Activated naive CD4-positive, alpha-beta T cell (primary cell): ENCODE measurements at places on chromosomes 7 and 10.

DNA sequence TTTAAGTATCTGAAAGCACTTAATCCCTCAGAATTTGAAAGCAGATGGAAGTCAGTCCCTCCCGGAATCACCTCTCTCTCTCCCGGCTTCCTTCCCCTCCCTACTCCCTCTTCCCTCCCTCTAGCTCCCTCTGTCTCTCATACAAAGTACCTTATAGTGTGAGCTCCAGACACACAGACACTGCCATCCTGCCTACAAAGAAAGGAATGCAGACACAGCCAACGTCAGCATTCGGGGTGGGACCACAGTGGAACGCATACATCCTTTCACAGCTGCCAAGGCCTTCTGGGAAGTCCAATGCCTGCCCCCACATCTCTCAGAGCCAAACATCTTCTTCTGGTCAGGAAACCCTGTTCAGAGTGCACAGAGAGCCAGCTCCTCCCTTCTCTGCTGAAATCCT is 9.3 kb downstream of the NOD1 start:
- DNase-seq = no peak

DNA sequence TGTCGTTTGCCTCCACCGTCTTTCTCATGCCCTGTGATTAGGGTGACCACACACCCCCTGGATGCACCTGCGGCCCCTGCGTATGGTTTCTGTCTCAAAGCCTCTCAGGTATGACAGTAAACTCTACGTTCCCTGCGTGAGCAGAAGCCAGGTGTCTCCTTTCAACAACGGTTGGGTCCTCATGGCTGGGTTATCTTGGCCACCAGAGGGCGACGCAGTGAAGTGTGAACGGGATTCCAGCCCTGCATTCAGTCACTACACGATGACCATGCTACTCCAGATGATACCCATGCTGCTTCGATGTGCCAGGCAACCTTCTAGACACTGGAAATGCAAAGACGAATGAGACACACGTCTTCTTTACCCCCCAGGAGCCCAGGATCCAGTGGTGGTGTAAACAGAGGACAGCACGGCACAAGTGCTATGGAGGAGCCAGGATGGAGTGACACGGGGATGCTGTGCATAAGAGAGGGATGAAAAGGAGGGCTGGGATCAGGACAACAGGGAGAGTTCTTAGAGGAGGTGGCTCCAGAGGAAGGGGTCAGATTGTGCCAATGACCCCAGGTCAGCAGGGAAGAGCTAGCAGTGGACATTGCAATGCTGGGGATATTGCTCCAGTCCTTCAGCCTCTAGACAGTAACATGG is 228.1 kb upstream of the PFKP start:
- no peak for DNase-seq

GRCh38 chr7:73941836-73942551 is 81.0 kb downstream of the TMEM270 start:
- DNase-seq = no peak

DNA sequence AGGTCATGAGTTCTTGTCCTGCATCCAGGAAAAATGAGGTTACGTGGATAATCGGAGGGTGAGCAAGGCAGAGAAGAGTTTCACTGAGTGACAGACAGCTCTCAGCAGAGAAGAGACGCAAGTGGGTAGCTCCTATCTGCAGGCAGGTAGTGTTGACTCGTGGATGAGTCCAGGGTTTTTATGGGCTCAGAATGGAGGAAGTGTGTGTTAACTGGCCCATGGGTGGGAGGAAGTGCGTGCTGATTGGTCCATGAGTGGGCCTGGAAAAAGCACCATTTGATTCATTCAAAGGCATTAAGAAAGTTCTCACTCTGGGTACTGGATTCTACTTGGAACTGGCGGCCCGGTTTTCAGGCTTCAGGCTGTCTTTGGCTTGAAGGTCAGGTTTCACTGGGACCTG is 4.8 kb upstream of the DMTF1 start:
- DNase-seq = no peak

GRCh38 chr10:19453967-19454366 is 362.3 kb upstream of the PLXDC2 start:
- DNase-seq = no peak

- no peak for DNase-seq
These were observed 58.3 kb downstream of the ZNF518A start for GRCh38 chr10:96188421-96188820.

DNA sequence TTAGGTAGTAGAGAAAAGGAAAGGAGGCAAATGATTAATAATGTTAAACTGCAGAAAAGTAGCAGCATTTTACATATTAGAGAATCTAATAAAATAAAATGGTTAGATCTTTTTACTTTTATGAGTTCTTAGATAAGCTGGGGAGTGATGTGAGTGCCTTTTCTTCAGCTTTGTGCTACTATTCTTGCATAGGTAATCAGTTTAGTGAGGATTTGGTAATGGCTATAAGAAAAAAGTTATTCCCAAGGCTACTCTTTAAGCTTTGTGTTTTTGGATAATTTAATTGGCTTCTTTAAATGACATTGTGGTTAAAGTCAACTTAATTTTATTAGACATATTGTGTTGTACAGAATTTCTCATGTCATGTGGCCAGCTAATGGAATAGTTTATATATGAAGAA is 3.7 kb downstream of the KCND2 start:
- no peak for DNase-seq

- DNase-seq = no peak
These were observed 13.5 kb upstream of the ENTPD1 start for GRCh38 chr10:95742485-95742884.

DNA sequence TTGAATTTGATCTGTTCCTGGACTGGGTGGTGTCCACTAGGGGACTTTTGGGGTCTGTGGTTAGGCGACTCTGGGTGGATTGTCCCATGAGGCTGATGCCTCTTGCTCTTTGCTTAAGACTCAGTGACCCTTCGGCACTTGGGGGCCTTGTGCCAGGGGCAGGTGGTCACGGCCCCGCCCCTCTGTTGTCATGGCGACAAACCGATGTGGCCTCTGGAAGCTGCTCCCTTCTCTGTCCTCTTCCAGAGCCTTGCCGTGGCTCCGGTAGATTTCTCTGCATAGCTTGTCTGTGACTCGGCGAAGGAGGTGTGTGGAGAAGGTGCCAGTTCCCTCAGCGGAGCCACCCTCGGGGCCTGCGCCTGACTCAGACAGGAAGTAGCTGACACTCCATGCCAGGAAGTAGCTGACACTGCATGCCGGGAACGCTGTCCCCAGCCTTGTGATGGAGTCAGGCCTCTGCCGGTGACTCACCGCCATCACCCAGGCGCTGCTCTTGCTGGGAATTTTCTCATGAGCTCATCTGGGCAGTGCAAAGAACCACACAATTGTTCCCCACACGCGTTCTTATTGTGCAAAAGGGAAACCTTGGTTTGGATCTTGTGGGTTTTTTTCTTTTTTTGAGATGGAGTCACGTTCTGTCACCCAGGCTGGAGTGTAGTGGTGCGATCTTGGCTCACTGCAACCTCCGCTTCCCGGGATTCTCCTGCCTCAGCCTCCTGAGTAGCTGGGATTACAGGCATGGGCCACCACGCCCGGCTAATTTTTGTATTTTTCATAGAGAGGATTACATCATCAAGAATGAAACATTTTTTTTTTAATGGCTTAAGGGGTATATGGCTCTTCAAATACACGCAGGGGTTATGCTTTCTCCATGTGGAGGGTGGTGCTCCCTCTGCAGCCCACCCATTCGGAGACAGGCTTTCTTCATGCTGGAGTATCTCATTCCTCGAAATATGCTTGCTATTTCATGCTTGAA is 72.6 kb downstream of the PFKFB3 start:
- DNase-seq = peak; percentile 36
